Activated CD4-positive, alpha-beta T cell treated with anti-CD3 and anti-CD28 coated beads for 36 hours (primary cell): ENCODE measurements at places on chromosomes 4 and X.
A peak's percentile ranks its signal among the peaks of the same experiment; 100 is the strongest.

- no peak for DNase-seq
Measured at GRCh38 chr4:185120631-185120946, 22.5 kb upstream of the SLC25A4 start.

DNA sequence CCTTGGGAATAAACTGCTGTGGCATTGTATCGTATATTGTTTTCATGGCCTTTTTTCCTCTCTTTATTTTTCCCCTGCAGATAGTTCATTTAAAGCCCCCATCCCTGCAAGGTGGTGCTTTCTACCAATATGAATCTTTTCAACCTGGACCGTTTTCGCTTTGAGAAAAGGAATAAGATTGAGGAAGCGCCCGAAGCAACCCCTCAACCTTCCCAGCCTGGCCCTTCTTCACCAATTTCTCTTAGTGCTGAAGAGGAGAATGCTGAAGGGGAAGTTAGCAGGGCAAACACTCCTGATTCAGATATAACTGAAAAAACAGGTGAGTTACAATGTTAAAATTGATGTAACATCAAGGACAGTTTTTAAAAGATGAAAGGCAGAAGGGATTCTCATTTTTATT lies 601 bp downstream of the SMARCAD1 start:
- no peak for DNase-seq

DNA sequence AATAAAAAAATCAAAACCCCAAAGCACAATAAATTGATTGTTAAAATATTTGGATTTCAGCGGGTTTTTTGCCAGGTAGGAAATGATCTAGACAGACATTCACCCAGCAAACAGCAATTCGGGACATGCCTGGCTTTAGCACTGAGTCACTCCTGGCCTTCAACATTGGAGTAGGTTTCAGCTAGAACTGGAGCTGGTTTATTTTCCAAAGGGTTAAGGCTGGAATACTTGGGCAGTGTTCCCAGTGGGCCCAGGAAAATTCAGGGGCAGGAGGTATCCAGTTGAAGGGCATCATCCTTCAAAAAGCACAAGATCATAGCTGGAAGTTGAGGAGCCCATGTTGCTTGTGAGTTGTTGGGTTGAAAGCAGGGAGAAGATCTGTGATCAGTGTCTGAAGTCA lies 41.0 kb downstream of the TXLNG start:
- no peak for DNase-seq

- DNase-seq = no peak
Measured at GRCh38 chr4:8370835-8371595, 69.5 kb downstream of the ACOX3 start.

DNA sequence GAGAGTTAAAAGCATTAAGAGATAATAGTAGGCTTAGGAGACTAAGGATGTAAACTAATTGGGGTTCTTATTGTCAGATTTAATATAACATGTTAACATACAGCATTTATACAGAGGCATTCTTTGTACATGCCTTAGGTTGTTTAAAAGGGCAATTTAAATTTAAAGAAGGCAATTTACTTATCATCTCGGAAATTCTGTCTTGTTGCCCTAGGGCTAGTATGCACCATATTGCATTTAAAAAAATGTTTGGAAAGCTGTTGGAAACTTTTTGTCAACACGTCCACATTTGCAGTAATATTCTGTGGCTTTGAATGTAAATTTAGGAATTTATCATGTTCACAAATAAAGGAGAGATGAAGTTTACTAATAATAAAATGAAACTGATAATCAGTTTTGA lies 25.5 kb downstream of the GALNT7 start:
- DNase-seq = no peak

DNA sequence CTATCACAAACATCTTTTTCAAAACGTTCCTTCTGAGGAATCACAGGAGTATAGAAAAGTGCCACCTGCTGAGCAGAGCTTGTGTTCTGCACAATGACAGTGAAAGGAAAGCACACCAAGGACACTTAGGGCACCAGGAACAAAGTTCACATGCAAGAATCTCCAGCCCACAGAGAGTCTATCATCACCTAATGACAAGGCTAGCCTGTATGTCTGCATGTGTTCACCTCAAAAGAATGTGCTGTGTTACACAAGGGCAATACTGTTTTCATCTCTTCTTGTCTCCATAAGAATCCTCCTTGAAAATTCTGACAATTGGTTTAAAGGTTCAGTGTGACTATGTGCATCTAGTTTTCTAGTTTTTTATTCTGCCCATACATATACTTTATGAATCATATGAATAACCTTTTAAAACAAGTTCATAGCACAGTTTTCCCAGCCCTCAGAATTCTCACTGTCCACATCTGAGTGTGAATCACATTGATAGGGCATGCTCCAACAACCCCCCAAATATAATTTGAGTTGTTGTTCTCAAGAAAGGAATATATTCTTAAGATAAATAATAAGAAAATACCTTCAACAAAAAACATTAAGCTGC lies 118.0 kb downstream of the PWWP3B start:
- DNase-seq = no peak

DNA sequence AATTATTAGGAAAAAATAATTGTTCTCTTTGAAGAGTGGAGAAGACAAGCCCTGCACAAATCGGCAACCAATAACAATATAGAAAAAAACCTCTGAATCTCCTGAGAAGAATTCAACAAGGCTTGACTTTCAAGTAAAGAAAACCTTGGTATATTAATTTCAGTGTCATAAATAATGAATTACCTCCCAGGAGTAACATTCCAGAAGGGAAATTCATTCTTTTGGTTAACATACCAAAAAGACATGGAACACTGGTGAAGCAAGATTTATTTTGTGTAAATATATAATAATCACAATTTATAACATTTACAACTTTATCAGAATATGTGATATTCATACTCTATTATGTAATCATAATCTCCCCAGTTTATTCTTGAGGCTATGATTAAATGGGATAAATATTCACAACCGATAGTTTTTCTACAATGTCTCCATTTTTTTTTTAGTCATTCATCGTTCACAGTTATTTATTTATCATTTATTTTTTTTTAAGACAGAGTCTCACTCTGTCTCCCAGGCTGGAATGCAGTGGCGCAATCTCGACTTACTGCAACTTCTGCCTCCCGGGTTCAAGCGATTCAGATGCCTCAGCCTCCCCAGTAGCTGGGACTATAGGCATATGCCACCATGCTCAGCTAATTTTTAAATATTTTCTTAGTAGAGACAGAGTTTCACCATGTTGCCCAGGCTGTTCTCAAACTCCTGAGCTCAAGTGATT lies 53.0 kb upstream of the RPS6KA6 start:
- DNase-seq = no peak

- DNase-seq = no peak
Measured at GRCh38 chrX:154437971-154438893, 1.3 kb downstream of the GDI1 start.

DNA sequence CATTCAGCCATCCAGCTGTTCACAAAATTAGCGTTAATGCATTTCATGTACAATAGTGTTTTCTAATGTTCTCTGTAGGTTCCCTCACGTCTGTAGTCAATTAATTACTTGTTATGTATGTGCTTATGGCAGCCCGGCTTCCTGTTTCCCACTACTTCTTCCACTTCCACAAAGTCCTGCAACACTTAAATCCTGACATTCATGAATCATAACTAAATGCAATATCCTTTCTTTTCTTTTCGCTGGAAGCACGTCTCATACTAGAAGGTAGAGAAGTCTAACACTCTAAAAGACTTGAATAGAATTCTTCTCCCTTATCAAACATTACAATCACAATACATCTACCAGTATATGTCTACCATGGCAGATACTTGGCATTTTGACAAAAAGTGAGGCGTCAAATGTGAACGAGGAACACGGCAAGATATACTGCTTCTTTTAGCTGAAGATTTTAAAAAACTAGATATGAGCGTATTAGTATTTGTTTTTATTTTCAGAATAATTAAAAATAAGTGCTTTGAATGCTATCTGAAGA lies 239.0 kb upstream of the DIAPH2 start:
- no peak for DNase-seq

DNA sequence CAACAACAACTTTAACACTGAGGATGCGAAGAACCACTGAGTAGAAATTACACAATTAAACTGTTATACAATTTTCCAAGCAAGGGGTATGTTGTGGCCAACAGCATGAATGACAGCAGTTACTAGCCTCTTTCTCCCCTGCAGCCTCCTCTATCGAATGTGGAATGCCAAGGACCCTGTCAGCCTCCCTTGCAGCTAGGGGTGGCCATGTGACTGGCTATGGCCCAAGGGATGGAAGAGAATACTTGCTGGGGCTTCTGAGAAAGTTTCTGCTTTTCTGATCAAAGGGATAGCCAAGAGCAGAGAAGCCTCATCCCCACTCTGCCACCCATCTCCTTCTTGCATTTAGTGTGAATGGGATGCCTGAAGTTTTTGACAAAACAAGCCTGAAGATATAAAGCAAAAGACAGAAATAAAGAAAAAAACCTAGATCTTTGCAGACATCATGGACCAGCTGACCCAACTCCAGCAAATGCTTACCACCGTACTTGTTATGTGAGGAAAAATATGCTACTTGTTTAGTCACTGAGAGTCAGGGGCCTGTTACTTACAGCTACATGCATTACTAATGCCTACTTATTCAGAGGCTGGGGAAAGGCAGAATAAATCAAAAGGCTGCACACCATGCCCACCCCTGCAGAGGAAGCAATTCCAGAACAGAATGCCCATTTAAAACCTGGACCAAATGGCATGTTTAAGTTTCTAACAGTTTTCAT lies 32.0 kb downstream of the DCTD start:
- no peak for DNase-seq

DNA sequence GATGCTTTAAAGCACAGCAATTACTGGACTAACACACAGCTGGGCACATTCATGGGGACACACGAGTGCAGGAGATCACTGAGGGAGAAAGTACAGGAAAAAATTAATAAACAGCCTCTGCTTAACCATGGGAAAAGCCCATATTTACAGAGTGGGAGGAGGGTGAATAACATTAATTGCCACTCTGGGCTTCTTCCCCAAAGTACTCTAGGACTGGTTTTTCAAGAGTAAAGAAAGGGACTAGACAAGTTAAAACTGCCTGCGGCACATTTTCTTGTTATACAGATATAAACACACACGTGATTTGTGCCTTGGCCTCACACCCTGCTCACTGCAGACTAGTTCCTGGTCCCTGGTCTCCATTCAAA lies 179.7 kb upstream of the TET2 start:
- DNase-seq = peak; percentile 27

- DNase-seq = no peak
Measured at GRCh38 chrX:22136711-22137110, 104.6 kb downstream of the PHEX start.
